ENCODE measurements at places on chromosomes 16 and 17.

DNA sequence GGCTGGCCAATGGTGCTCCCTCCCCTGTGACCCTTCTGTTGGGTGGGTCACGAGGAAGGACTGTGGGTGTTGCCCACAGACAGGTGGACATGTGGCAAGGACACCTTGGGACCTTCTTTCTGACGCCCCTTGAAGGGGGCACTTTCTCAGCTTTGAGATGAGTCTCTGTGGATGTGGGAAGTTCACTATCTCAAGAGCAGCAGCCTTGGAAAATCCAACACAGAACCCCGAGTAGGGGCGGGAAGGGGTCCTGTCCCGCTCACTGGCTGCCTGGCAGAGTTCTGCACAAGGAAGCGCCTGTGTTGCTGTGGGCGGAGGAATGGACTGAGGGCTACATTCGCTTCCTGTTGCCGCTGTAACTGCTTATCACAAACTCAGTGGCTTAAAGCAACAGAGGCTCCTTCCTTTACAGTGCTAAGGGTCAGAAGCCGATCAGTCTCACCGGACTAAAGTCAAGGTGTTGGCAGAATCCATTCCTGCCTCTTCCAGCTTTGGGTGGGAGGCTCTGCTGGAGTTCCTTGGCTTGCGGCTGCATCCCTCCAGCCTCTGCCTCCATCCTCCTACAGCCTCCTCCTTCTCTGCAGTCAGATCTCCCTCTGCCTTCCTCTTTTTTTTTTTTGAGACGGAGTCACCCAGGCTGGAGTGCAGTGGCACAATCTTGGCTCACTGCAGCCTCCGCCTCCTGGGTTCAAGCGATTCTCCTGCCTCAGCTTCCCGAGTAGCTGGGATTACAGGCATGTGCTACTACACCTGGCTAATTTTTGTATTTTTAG, 305.2 kb downstream of the SEC14L1 start:
- DNase-seq = no peak

DNA sequence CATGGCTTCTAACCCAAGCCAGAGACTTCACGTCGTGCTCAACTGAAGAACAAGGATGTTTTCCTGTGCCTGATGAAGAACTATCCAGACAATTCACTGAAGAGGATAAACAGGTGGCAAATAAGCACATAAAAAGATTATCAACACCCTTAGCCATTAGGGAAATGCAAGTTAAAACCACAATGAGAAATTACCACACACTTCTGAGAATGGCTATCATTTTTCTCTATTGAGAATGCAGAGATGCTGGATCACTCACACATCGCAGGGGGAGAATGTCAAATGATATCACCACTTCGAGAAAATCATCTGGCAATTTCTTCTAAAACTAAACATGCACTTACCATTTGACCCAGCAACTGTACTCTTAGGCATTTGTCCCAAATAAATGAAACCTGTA, 162.8 kb downstream of the IRX3 start:
- no peak for DNase-seq

GRCh38 chr17:81367171-81367570, 28.1 kb upstream of the BAHCC1 start:
- DNase-seq = no peak

DNA sequence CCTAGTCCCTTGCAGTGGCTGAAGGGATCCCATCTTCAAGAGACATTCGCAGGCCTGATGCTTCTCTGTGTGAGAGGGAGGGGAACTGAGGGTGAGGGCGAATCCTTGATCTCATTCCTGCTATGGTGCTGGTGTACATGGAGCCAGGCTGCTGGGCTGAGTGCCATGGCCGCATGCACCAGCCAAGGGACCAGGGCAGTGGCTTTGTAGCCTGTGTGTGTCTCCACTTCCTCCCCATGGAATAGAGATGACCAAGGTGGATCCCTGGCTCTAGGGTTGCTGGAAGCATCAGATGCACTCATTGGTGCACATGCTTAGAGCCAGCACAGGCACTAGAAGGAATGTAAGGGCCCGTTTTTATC, 195.0 kb downstream of the FOXL1 start:
- DNase-seq = no peak

DNA sequence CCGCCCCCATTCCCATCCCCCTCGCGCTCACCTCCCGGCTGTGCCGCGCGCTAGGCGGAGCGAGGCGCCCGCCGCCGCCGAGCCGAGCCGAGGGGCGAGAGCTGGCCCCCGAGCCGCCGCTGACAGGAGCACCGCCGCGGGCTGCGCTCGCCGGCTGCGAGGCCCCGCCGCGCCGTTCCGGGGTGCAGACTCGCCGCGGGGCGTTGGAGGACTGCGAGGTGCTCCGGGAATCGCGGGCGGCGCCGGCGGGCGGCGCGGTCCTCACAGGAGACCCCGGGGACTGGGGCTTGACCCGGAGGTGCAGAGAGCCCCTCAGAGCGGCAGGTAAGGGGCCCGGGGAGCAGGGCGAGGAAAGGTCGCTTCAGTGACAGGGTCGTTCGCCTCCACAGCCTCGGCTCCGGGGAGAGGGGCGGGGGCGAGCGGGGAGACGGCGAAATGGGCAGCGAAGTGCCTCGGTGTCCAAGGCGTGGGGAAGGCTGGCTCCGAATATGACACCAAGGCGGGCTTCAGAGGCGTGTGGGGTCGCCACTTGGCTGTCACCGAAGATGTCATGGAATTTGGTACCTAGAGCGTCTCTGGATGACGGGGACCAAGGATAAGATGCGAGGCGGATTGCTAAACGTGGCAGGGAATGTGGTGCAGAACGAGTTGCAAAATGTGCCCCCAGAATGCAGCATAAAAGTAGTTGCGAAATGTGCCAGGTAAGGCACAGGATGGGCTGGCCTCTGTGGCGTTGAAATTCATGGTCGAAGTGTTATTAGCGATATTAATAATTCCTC, 580 bp downstream of the TANC2 start:
- peak; percentile 21 for DNase-seq

DNA sequence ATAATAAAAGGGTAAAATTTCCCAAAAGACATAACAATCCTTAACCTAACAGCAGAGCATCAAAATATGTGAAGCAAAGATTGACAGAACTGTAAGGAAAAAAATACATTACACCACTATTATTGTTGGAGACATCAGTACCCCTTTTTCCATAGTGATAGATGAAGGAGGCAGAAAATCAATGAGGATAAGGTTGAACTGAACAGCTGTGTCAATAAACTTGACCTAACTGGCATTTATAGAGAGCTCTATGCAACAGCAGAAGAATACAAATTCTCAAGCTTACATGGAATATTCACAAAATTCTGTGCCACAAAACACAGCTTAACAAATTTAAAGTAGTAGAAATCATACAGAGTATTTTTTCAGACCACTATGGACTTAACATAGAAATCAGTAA, 195.0 kb upstream of the ELAC2 start:
- no peak for DNase-seq

GRCh38 chr16:88034770-88035169, 83.5 kb downstream of the BANP start:
- no peak for DNase-seq

GRCh38 chr16:66541388-66542355, 8.2 kb downstream of the TK2 start:
- DNase-seq = no peak

DNA sequence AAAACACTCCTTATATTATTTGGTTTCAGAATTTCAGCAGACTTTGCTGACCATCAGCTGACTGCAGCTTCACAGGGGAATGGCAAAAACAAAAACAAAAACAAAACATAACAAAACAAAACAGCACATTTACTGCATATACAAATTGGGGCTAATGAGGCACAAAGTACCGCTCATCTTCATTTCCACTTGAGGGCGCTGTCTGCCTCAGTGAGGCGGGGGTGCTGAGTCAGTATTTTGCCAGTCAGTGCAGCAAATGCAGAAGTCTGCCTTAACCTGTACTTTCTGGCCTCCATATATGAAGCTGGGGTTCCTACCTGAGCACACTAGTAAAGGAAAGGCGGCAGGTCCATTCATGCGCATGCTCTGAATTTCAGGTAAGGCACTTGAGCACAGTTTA, 13.5 kb upstream of the DYNLRB2 start:
- no peak for DNase-seq

DNA sequence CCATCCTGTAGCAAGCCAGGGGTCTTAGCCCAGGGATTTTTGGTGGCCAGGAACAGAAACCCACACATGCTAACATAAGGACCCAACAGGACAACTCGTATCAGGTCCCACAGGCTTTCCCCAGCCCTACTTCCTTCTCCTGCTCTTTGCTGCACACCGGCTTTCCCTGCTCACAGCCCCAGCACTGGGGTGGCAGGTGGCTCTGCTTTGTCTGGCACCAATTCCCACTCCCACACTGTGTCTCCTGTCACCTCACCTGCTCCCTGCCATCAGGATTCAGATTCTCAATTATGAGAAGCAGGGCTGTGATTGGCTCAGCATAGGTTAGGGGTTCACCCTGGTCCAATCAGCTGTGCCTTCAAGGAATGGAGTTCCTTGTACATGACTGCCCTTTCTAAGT, 94.1 kb downstream of the TMEM132E start:
- no peak for DNase-seq

DNA sequence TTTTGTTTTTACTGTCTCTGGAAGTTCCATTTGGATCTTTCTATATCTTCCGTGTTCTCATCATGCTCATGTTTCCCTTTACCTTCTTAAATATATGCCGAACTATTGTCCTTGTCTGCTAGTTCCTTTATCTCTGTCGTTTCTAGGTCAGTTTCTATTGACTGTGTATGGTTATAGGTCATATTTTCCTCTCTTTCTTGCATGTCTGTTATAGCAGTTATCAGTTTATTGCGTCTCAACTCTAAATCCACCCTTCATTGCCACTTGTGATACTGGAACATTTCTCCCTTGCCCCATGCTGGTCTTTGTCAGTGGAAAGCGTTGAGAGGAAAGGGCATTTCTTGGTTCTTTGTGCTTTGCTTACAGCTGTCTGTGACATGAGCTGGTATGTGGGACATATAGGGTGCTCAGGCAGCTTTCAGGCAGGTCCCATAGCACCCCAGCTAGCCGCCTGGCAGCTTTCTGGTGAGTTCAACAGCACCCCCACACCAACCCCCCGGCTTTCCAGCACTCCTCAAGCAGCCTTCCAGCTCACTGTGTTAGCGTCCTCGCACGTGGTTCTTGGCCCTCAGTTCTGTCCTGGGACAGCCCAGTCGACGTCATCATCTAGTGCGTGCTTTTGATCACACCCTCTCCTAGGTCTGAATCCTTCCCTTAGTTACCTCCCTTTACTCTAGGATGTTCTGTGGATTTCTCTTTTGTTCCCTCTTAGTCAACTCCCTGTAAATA, 15.4 kb upstream of the DNASE1 start:
- no peak for DNase-seq

DNA sequence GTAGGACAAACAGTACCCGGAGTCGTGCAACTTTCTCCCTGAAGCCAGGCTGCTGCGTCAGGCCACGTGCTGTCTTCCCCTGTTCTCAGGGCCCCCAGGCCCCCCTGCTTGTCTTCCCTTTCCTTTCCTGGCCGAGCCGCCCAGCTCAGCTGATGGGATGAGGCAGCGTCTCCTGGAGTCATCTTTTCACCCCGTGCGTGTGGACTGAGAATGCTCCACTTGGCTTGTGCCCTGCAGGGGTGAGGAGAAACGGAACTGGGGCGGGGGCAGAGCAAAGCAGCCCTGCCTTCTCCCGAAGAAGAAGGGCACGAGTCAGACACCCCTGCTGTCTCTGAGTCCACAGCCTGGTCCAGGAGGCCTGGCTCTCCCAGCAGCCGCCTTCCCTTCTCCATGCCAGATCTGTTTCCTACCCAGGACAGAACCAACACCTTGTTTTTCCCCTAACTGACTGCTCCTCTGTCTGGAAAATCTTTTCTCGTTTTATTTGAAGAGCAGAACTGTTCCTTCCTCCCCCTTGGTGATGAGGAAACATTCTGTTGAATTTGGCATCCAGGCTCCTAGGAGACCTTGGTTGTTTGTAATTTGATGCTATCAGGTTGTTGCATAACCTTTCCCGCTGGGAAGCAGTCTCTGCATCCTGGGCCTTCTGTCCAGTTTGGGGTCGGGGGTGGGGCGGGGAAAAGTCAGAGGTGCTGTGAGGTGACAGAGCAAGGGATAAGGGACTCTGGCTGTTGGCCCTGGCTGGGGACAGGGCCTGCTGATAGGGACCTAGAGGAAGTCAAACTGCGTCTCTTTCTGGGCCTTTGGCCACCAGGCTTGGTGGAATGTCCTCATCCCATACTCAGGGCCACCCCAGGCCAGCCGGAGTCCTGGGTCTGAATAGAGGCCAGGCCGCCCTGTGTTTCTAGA, 78.8 kb downstream of the WIPI1 start:
- peak; percentile 41 for DNase-seq

- DNase-seq = no peak
Measured at GRCh38 chr17:81665205-81666091, 957 bp downstream of the OXLD1 start.

GRCh38 chr17:38341035-38341721, 2.6 kb downstream of the GPR179 start:
- no peak for DNase-seq

GRCh38 chr16:69057400-69058378, 47.8 kb upstream of the HAS3 start:
- DNase-seq = no peak

DNA sequence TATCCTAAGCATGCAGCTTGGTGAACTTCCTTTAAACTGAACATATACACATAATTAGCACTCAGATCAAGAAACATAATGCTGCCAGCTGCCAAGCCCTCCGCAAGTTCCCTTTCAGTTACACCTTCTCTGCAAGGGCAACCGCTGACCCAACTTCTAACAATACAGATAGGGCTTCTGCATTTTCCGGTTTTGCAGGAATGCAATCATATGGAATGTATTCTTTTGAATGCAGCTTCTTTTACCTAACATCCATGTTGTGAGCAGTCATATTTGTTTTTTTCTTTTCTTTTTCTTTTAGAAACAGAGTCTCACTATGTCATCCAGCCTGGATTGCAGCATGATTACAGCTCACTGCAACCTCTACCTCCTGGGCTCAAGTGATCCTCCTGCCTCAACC, 110.7 kb downstream of the GSG1L start:
- DNase-seq = no peak

GRCh38 chr16:86914876-86915717, 336.7 kb downstream of the FOXL1 start:
- DNase-seq = no peak

DNA sequence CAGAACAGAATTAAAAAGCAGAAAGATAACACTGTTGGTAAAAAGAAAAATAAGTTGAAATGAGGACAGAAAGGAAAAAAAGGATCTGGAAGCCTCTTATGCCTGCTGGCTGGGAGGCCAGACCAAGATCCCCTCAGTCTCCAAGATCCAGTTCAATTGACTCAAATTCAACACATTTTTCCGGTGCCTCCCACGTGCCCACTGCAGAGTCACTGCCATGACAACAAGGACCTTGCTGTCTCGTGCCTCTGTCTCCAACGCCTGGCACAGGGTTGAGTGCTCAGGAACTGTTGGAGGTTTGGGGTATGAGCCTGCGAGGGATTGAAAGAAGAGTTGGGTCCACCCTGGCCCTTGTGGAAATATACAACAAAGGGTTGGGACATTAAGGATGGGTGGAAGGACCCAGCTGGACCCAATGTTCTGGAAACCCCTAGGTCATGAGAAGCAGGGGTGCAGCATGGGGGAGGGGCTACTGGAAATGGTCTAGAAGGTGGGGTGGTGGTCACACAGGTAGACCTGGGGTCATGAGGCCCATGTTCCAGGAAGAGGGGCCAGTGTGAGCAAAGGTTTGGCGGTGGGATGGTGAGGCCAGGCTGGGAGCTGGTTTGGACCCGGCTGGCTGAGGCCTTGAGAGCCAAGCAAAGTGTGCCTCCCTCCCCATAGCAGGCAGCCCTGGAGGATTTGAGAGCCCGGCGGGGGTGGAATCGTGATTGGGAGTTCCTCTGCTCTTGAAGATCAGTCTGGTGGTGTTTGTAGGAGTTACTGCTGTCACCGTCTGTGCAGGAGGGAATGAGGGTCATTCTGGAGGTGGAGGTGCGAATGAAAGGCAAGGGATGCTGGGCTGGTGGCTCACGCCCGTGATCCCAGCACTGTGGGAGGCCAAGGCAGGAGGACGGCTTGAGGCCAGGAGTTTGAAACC, 1.3 kb downstream of the IL34 start:
- no peak for DNase-seq

- DNase-seq = no peak
Measured at GRCh38 chr17:549177-550040, 165.2 kb downstream of the VPS53 start.

Data from SK-N-DZ (cell line).